ENCODE measurements at places on chromosomes 2 and 18.

GRCh38 chr2:43228756-43229659, 2.6 kb upstream of the ZFP36L2 start:
- DNase-seq = peak; percentile 43

GRCh38 chr2:33184041-33184440, 237.3 kb downstream of the LTBP1 start:
- no peak for DNase-seq

DNA sequence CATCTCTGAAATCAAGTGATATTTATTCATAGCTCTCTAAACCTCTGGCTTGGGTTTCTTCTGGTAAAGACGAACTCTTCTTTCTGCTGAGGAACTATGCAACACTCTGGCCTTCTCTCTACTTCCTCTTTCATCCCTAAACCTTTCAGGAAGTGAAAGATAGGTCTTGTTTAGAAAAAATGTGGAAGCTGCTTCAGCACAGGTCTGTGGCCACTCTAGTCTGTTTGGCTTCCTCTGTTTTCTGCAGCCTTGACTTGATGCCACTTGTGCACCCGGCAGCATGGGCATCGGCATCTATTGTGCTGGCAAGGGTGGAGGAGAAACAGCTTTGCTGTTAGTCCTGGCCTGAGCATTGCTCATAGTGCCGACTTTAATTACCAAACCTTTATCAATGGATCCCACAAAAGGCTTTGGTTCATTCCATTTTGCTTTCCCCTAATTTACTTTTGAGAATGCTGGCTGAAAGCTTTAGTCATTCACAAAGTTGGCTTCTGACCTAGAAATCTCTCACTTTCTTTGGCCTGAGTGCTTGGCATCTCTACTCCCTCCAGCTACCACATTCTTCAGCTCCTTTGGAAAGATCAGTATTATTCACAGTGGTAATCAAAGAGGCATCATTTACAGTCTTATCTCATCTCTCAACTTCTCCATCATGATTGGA, 32.0 kb upstream of the GPR39 start:
- DNase-seq = no peak

DNA sequence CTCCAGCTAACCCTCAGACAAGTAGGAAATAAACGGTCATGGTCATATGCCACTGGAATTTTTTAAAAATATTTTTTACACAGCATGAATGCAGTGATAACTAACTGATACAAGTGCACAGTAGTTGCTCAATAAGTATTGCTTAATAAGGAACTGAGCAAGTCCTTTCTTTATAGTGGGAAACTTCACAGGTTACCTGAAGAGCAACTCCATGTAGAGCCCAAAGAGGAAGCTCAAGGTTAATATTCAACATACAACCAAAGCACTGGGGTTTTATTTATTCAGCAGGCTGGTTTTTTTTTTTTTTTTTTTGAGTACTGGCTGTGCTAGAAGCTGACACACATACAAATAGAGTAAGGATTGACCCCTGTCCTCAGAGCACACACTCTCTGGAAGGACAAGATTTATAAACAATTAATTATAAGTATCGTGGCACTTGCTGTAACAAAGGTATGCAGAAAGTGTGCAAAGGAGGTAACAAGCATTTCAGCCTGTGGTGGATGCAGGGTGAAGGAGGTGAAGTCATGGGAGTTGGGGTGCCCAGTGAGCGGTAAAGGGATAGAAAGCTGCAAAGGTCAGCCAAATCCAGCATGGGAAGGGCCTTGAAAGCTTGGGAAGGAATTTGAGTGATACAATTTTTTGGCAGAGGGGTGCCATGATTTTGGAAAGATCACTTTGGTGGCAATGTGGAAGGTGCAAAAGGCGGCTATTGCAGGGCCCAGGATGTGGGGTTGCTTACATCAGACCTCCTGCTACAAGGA, 52.7 kb downstream of the ATOH8 start:
- no peak for DNase-seq

DNA sequence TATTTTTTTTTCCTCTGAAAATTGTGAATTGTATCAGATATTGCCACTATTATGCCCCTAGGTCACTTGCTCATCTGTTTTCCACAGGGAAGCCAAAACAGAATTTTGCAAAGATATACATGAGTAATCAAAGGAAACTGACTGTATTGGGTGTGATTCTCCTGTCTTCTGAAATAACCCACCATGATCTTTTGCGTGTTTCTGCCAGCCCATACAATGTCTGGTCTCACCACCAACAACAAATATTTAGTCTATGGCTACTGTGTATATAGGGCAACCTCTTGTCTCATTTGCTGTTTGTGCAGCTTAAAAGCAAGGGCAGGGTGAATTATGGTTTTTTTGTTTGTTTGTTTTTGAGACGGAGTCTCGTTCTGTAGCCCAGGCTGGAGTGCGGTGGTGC, 26.5 kb downstream of the EPAS1 start:
- DNase-seq = no peak

- no peak for DNase-seq
These were observed 361.7 kb downstream of the GPD2 start for GRCh38 chr2:156797832-156798231.

GRCh38 chr2:207156451-207157161, 9.1 kb downstream of the KLF7 start:
- DNase-seq = peak; percentile 37

DNA sequence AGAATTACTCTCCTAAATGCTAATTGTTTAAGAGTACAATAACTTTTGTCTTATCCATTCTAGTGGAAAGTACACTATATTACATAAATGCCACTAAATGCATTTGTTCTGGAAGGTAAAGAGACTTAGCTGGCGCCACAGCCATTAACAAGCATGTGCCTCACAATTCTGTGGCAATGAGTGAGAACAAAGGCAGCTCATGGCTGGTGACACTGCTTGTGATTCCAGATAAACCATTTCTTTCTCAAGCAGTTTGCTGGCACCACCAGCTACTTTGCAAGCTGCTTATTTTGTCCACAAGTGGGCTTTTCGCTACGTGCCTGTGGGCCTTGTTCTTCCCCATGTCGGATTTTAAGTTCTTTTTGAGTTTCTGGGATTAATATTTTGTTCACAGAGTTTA, 147.6 kb upstream of the SMAD7 start:
- no peak for DNase-seq

- no peak for DNase-seq
These were observed 293.6 kb downstream of the FSIP2 start for GRCh38 chr2:186032102-186032738.

GRCh38 chr2:205700331-205701132, 18.2 kb downstream of the NRP2 start:
- peak; percentile 87 for DNase-seq

- DNase-seq = no peak
These were observed 1466.3 kb downstream of the DPP10 start for GRCh38 chr2:115908731-115909130.

DNA sequence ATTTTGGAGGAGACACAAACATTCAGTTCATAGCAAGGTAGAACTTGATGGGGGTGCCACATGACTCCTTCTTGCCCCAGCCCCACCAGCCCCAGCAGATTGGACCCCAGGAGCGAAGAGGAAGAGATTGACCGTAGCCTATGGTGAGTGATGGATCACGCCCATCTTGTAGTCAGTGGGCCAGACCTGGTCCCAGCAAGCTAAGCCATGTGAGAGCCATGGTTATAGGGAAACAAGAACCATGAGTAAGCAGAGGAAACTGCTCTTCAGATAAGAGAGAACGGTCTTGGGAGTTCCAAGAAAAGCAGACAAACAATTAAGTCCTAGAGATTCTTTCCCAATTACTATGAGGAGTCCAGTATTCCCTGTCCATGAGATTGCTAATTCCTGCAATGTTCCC, 4.6 kb upstream of the TCF4 start:
- no peak for DNase-seq

- DNase-seq = no peak
These were observed 7.4 kb downstream of the BOD1L2 start for GRCh38 chr18:57154191-57154830.

GRCh38 chr18:7567474-7568425, 634 bp downstream of the PTPRM start:
- DNase-seq = peak; percentile 59

GRCh38 chr2:150335596-150335995, 151.9 kb downstream of the RND3 start:
- DNase-seq = no peak

DNA sequence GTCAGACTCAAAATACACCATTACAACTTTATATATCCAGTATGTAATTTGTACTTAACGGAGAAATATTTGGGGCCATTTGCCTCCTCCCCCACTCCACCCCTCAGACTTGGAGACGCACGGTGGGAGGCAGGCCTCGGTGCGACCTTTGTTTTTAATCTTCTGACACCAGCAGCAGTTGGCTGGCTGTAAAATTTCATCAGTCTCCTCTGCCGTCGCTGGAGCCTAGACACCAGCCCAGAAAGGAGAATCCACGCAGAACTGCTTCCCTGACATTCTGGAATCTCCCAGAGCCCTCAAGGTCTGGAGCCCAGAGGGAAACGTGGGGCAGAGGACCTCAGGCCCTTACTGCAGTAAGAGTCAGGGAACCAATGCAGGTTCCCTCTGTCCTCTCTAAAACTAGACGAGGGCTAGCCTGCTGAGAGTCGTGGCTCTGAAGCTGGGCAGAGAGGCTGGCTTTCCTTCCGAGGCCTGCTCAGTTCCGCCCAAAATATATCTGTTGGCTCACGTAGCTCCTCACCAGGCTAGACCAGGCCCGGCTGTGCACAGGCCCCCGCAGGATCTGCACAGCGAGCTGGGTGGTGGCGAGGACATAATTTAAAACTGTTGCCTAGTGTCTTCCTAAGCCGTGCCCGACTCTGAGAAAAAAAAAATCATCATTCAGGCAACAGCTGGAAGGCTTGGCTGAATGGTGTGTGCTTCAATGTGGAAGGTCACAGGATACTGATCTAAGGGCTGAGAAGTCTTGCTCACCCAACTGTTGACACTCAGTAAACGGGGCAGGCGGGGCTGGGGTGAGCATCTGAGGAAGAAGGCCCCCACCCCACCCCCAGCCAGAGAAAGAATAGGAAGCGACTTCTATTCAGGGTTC, 40.4 kb downstream of the EN1 start:
- DNase-seq = no peak

- peak; percentile 3 for DNase-seq
These were observed 60.3 kb upstream of the ACVR1 start for GRCh38 chr2:157936406-157936805.

- DNase-seq = peak; percentile 91
These were observed 214.4 kb upstream of the EPAS1 start for GRCh38 chr2:46082531-46083485.

DNA sequence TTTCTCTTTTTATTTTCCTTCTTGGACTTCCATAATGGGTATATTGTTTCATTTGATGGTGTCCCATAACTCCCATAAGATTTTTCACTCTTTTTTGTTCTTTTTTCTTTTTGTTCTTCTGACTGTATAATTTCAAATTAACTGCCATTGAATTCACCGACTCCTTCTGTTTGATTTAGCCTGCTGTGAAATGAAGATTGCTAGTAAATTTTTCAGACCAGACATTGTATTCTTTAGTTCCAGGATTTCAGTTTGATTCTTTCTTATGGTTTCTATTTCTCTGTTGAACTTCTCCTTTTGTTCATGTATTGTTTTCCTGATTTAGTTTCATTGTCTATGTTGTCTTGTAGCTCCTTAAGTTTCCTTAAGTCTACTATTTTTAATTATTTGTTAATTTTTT, 87.6 kb upstream of the SPOPL start:
- DNase-seq = no peak

DNA sequence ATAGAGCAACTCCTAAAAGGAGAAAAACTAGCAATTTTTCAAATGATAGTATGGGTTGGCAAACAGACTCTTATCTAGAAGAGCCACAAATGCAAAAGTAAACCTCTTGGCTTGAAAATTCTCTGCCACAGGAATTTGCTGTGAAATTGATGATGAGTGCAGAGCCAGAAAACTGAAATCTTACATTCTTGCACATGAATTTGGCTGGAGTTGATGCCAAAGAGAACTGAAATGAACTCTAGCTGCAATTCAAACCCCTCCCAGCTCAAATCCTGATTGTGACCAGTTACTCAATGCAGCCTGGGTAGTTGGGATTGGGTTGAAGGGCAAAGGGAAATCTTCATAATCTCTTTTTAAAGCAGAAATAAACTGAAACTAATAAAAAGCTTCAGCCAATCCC, 266.6 kb downstream of the PDE11A start:
- no peak for DNase-seq

DNA sequence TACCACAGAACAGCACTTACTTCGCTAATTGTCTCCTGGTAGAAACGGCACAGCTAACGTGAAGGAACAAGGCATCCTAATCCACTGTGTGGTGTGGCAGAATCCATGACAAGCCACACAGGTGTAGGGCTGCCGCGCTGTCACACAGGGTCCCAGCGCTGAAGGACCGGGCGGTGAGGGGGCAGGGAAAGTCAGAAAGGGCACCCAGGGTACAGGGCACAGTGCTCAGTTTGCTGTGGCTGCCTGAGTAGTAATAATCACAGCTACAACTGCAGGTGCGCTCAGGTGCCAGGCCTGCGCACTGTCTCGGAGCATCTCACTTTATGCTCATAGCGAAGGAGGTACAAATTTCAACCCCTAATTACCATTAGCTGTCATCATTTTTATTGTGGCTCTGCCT, 55.2 kb upstream of the CAB39 start:
- DNase-seq = no peak

DNA sequence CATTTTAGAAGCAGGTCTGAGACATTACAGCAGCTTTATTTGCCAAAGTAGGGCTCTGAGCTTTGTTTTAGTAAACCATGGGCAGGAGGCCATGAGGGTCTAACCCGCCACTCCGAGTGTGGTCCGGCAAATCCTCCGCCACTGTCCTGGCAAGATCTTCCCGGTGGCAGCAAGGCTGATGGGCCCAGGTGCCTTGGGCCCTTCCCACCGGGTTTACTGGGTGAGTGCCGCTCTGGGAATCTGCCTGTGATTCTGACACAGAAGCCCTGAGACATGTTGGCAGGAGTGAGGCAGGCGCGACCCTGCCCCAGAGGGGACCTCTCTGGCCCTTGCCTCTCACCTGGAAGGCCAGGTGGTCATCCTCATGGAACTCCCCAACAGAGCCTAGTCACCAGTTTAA, 29.9 kb downstream of the MTERF4 start:
- DNase-seq = no peak

GRCh38 chr2:62477573-62477972, 28.4 kb downstream of the TMEM17 start:
- no peak for DNase-seq

DNA sequence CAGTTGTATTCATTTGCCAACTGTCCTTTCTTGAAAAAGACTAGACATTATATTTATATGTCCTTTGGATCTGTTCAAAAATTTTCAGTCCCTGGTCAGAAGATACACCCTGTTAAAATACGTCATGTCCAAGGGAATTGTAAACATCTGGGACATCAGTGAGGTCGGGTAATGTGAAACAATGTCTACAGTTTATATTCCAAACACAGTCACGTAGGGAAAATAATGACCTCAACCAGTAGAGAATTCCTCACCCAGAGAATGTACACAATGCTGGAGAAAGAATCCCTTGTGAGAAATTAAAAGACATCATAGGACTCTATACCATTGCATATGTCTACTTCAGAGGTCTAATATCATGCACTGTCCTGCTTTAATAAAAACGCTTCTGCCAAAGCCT, 888.0 kb upstream of the CHAC2 start:
- DNase-seq = no peak

DNA sequence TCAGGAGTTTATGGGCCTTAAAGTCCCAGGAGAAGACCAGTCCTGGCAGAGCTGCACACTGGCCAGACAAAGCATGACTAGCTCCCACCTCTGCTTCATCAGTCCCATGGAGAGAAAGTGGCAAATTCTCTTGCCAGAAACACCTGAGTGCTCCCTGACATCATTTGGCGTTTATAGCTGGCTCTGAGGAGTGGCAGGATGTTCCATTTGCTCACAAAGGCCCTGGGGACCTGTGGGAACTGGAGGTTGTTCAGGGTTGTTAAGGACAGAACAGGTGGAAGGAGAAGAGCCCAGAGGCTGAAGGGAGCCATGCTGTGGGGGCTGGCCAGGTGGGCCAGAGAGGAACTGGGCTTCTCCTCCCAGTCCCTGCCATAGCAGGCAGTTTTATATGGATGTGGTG, 56.1 kb downstream of the RPL37A start:
- DNase-seq = no peak

All from fibroblast of skin of right quadriceps (primary cell).